ENCODE measurements at places on chromosomes 1 and 21.
A peak's percentile ranks its signal among the peaks of the same experiment; 100 is the strongest.

GRCh38 chr1:175079338-175079737 is 11.7 kb downstream of the TNN start:
- DNase-seq = no peak

DNA sequence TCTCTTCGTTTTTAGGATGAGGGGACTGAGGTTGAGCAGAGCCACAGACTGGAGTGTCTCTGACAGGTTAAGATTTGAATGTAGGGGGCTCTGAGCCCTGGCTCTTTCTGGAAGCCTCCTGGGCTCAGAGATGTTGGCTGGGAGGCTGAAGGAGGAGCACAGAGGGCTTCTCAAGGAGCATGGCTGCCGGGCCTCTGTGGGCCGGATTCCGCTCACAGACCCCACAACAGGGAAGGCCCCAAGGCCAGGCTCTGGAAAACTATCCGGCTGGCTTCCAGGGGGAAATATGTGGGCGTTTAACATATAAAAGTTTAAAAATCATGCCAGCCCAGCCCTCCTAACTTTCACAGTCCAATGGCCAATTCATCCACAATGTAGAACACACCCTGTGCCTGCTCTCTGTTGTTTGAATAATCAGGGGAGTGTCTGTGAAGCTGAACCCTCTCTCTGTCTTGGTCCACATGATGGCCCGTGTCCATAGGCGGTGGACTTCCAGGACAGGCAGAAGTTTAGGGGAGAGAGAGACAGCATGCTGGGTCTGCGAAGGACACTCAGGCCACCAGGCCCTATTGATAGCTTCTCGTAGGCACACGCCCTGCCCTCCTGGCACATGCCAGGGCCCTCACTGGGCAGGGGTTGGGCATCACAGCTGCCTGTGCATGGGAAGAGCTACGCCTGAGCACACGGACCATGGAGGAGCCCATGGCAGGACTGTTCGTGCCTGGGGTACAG is 10.8 kb downstream of the OBSCN start:
- no peak for DNase-seq

DNA sequence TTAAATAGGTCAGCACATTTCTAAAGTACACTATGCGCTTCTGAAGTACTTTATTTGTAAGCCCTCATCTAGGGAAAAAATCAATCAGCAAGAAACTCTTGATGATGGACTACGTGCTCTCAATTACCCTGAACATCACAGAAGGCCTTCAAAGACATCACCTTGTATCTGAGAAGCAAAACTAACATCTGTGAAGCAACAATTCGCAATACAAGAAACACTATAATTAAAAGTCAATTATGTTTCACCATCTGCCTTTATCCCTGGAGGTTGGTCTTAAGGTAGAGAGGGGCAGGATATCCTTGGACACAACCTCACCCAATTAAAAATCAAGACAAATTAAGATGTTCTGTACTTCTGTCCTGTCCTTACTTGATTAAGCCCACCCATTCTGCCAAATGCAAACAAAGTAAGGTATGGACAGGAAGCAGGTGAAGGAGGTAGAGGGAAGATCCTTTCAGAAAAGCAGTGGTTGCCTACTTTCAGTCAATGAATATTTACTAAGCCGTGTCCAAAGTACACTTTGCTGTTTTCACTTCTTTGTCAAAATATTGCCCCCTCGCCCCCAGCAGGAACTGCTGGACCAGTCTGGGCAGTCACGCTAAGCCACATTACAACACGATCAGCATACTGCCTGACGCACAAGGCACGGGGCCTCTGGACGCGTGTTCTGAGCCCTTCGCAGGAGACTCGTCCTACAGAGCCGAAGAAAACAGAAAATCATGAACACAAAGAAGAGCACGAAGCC is 887 bp downstream of the SLC19A2 start:
- peak; percentile 29 for DNase-seq

GRCh38 chr1:90952906-90953305 is 68.9 kb downstream of the ZNF644 start:
- DNase-seq = no peak

DNA sequence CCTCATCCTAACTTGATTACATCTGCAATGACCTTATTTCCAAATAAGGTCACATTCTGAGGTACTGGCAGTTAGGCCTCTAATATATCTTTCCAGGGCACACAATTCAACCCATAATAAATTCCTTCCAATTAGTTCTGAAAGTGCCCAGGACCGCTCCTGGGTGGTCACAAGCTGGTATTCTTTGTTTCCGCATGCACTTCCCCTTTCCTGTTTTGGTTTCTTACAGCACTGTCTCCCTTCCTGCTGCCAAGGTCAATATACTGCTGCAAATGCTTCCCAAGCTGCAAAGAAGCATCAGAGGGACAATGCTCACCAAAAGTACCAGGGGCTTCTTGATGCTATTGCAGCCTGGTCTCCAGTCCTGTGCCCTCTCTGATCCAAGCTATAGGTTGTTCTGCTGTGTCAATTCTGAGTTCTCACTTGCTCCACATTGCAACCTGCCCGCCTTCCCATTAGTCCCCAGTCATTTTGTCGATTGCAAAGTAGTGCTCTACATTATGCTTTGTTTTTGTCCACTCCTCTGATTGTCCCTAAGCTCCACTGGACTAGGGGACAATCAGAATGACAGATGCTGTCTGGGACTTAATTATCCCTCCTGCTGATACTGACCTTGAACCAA is 13.9 kb upstream of the XPR1 start:
- no peak for DNase-seq

DNA sequence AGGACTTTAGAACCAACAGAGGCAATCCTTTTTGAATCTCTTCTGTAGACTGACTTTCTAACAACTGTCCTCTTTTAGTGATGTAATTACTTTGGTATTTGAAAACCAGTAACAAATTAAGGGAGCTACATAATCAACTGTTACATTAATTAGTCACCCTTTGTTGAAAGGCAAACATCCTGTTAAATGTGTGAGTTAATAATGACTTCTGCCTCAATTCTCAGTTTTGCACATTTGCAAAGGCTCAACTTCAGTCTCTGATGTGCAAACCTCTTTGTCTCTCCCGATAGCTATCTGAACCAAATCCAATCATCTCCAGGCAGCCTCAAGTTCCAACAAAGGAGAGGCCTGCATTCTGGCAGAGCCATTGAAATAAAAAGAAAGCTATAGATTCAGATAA is 135.4 kb upstream of the C8B start:
- no peak for DNase-seq

GRCh38 chr1:212127221-212127620 is 91.7 kb downstream of the DTL start:
- no peak for DNase-seq
